GM04503 (cell line): ENCODE measurements at places on chromosomes 2 and 18.

DNA sequence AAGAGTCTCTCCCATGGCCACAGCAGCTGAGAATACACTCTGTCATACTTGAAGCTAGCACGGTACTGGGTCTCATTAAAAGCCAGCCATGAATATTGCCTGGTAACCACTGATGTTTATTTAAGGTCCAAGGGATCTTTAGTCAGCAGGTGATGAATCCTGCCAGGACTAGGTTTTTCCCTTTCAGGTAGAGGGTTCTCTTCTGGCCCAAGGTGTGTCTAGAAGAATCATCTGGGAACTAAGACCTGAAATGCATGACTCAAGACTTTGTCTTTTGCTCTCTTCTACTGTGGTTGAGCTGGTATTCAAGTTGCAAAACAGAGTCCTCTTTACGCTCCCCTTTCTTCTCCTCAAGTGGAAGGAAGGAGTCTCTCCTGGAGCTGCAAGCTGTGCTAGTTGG is 400.5 kb upstream of the FSIP2 start:
- DNase-seq: no peak

GRCh38 chr2:121454549-121455090 is 76.1 kb upstream of the RNU4ATAC start:
- peak; percentile 10 for DNase-seq

GRCh38 chr2:219766658-219767057 is 139.2 kb downstream of the SLC4A3 start:
- DNase-seq: no peak

- DNase-seq: no peak
Observed at GRCh38 chr2:232689152-232689910, 7.8 kb upstream of the GIGYF2 start.

DNA sequence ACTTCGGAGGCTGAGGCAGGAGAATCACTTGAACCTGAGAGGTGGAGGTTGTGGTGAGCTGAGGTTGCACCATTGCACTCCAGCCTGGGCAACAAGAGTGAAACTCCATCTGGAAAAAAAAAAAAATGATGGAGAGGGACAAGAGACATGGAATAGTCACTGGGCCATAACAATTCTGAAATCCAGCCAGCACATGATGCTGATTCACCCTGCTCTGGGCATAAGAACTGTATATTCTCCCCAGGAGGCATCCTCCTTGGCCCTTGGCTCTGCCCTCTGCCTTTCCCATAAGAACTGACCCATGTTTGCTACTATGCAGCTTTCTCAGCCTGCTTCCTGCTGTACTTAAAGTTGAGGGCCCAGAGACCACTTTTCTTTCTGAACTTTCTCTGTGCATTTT is 297.7 kb downstream of the GBX2 start:
- DNase-seq: no peak

- no peak for DNase-seq
Observed at GRCh38 chr2:61980758-61981157, 75.3 kb downstream of the COMMD1 start.

DNA sequence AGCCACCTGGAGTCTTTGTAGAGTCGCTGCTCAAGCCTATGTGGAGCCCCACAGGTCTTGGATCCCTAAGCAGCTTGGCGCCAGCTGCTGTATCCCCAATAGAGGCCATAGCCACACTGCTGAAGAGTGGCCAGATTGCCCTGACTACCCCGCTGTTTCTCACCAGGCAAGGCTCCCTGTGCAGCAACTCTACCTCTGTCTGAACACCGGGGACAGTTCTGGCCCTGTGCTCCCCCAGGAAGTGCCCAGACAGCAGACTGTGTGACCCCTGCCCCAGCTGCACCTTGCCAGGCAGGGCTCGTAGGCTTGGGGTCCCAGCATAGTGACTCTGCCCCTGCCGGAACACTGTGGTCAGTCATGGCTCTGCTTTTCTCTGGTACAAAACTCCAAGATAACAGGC is 53.5 kb upstream of the GALNT13 start:
- DNase-seq: no peak

DNA sequence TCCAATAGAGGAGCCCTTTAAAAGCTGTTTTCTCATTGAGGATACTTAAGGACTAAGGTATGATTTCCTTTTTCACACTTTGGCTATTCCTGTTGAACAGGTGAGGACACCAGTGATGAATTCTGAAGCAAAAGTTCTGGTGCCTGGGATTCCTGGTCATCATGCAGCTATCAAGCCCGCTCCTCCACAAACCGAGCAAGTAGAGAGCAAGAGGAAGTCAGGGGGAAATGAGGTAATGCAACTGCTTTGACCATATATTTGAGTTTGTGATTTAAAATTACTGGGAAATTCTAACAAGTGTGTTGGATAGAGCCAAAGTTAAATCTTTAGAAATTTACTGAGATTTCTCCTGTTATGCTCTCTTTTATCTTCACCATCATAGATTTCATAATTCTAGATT is 33.0 kb downstream of the WDR43 start:
- DNase-seq: no peak

DNA sequence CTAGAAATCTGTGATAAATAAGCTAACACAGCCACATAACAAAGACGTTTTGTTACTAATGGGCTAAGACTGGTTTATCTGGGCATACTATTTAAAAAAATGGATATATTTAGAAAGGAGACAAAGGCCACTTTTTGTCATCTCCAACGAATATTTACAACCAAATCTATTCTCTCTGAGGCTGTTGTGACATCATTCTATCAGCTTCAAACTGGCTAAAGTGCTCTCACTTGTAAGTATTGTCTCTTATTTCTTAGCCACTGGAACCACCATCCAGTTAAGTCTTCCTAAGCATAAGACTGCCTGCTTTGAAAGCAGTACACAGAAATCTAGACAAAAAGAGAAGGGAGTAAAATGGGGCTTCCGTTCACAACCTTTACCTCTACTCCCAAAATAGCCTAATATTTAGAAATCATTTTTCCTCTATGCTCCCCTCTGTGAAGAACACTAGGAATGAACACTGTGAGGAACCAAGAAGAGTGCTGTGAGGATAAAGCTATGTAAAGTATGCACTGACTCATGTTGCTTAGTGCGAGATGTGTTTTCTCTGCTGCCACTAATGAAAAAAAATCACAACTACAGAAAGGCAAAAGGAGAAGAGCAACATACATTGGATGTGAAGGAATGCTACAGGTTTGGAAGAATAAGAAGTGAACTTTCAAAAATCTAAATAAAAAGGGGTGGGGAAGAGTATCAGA is 264.1 kb downstream of the EXOC6B start:
- DNase-seq: peak; percentile 54

- DNase-seq: no peak
Observed at GRCh38 chr2:26636935-26637334, 4.2 kb downstream of the CIB4 start.

- no peak for DNase-seq
Observed at GRCh38 chr2:170227507-170227947, 49.6 kb downstream of the MYO3B start.

DNA sequence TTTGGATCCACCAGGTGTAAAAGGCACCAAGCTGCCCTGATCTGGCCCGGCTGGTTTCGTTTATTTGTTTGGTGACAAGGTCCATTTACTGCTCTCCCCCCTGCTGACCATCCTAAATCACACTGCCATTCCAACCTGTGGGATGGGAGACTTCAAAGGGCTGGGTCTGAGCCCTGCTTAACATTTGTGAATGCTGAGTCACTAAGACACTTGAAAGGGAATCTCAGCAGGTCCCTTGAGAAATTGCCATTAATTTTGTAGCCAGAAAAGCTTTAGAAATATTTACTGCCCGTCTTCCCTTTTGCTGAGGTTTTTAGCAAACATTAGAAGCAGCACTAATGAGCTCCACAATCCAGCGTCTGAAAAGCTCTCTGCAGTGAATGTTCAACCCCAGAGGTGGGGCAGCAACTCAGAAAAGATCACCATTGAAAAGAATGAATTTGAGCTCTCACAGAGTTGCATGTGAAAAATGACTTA is 133.8 kb downstream of the ARL4C start:
- DNase-seq: no peak

GRCh38 chr2:95390881-95391321 is 11.6 kb upstream of the FAHD2A start:
- no peak for DNase-seq
